ENCODE measurements at places on chromosomes 3 and 15.

DNA sequence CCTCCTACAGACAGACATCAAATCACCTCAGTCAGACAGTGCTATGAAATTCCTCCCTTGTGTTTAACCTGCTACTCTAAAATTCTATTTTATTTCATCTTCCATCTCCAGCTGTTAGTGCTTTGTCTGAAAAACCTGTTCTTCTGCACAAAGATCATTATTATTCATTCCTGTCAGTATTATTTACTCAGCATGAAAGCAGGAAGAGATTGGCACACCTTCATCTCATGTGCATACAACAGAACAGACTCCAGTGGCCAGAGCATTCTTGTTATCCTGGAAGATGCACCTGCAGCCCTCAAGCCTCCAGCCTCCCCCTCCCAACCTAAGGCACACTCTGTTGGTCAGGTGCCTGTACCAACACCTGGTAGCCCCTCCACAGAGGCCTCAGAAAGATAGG, 1.8 kb upstream of the ROPN1B start:
- no peak for DNase-seq

GRCh38 chr15:39585871-39586301, 5.0 kb downstream of the THBS1 start:
- DNase-seq, result no peak

DNA sequence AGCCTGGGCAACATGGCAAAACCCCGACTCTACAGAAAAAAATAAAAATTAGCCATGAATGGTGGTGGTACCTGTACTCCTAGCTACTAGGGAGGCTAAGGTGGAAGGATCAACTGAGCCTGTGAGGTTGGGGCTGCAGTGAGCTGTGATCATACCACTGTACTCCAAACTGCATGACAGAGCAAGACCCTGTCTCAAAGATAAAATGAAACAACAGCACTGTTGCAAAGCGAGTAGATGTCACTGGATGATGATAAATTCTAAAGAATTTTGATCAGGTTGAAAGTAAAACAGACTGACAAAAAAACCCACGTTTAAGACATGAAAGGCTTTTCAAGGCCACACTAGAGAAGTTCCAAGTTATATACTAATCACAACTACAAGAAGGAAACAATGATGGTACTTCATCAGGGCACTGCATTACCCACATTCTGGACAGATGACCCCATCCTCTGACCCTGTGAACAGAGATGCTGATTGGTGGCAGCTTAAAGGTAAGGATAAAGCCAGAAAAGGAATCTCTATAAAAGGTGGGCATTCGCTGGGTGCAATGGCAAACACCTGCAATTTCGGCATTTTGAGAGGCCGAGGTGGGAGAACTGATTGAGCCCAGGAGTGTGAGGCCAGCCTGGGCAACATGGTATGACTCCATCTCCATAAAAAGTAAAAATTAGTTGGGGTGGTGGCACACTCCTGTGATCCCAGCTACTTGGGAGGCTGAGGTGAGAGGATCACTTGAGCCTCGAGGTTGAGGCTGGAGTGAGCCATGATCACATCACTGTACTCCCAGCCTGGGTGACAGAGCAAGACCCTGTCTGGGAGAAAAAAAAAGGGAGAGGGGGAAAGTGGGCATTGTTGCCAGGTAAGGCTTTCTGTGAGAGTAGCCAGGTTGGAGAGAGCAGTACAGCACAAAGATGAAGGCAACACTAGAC, 59.2 kb downstream of the TBL1XR1 start:
- DNase-seq, result no peak

DNA sequence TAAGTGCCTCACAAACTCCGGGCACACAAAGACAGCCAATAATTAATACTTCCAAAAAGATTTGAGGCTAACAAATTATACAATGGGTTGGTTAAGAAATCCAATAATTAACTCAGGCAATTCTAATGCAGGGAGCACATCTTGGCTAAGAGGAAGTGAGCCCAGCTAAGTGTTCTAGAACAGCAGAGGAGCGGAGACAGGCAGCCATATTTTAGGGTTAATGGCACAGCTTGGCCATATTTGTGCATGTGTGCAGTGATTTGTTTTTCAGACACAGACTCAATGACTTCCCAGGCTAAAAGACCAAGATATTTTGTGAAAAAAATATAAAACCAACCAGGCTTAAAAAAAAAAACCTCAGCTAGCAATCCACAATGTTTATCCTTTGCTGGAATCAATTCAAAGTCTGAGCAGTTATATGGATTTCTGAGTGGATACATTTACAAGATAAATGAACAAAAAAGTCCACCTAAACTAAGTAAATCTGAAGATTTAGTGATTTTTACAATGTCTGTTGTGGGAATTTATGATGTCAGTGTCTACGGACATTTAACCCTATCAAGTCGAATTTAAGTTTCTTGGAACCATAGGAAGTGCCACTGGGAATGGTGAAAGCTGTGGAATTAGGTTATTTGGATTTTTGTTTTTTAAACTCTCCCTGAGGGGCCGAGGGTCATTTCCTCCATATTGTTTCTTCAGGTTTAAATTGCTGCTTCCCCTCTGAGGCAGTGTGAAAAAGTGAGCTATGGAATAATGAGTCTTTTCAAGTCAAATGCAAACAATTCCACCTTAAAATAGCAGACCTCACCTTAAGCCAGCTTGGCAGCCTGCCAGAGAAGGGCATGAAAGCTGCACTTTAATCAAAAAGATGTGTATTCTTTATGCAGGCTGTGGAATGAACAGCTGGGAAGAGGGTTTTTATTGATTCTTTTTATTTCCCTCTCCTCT, 413.7 kb upstream of the TBL1XR1 start:
- no peak for DNase-seq

Data from activated T-helper 1 cell treated with Interleukin-2 at 50 U/mL for 16 hours (primary cell).